ENCODE measurements at places on chromosomes 16 and 17.

GRCh38 chr16:1945559-1946391 is 2.8 kb upstream of the MSRB1 start:
- DNase-seq: no peak

- DNase-seq: peak; percentile 83
Observed at GRCh38 chr17:49230636-49231562, at the start of gene PHOSPHO1. TSS of gene PHOSPHO1 (minus strand) at chr17:49230787. CDS start at chr17:49226691, 4,096 bp downstream.

DNA sequence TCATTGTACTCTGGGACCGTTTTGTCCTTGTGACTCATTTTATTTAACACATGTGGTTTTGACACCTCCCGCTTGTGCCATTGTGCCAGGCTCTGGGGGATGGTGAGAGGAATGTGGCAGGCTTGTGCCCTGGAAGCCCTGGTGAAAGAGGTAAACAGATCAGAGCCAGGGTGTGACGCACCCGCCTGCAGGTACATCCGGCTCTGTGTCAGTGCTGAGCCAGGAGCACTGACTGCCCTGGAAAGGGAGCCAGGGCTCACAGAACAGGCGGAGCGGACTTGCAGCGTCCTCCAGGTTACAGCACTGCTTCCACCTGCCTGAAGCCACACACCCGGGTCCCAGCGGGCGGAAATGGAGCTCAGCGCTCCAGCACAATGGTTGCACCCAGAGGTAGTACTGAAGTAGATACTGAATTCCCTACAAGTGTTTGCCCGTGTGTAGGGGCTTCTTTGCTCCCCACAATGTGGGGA is 30.6 kb downstream of the CDRT15 start:
- DNase-seq: peak; percentile 79

GRCh38 chr17:69525920-69526841 is 111.7 kb downstream of the MAP2K6 start:
- DNase-seq: peak; percentile 45

GRCh38 chr16:30418350-30419181 is 11.2 kb downstream of the ZNF771 start:
- DNase-seq: peak; percentile 36

- no peak for DNase-seq
Observed at GRCh38 chr17:77373299-77374169, 232.8 kb downstream of the SEC14L1 start.

DNA sequence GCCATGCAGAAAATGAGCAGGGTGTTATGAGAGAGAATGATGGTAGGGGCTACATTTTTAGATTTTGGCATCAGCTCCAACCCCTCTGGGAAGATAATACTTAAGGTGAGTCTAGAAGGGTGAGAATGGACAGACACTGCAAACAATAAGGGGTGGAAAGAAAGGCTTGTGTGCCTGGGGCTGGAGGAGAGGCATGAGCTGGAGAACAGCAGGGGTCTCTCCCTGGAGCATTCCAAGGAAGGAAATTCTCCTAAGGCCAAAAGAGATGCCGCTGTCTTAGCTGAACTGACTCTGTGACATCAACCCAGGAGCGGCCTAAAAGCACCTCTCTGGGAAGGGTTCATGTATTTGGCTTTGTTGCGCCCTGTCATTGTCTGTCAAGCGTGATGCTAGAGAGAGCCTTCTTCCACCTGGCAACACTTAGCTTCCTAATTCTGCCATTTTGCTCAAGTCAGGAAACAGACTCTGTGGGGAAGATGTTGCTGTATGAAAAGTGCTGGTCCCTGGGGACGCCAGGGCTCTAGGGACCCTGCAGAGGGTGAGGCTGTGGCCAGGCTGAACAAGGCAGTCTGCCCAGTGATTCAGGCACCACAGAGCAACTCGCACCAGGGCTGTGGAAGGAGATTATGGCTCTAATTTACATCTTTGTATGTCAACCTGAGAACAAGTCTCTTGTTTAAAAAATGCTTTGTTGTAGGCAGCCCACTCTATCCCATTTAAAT is 225.7 kb downstream of the CBLN1 start:
- DNase-seq: no peak

GRCh38 chr17:31537565-31538011 is 146.1 kb downstream of the RAB11FIP4 start:
- no peak for DNase-seq

DNA sequence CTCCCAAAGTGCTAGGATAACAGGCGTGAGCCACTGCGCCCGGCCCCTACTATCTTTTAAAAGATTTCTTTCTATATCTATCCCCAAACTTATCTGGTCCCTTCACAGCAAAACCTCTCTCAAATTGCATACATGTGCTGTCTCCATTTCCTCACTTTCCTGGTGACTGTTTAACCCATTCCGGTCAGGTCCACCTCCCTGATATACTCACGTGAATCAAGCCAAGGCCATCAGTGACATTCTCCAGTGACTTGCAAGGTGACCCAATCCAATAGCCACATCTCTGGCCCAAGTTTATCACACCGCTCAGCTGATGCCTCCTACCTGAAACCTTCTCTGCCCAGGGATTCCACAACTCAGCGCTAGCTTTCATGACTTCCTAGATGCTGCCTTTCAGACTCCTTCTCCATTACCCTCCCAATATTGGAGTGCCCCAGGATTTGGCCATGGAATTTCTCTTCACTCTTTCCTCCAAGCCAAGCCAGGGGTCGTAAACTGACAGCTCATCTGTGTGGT is 1.4 kb upstream of the CTCF start:
- DNase-seq: peak; percentile 24

GRCh38 chr16:28623172-28623711 is 13.4 kb upstream of the SULT1A1 start:
- peak; percentile 80 for DNase-seq

- DNase-seq: no peak
Observed at GRCh38 chr17:38707678-38708351, 2.7 kb downstream of the MLLT6 start.

GRCh38 chr16:68361485-68361884 is 50.7 kb downstream of the PRMT7 start:
- DNase-seq: no peak

DNA sequence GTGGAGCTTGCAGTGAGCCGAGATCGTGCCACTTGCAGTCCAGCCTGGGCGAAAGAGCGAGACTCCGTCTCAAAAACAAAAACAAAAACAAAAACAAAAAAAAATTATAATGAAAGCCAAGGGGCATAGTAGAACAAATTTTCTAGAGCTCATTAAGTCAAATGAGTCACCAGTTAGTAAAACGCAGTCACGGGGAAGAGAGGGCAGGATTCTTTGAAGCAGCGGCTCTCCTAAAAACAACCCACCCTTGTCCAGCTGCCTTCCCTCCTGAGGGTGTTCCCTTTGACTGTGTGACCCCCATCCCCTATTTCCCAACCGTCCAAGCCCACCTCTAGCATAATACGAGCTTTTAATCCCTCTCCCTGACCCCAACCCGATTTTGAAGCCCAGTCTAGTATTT is 44.1 kb upstream of the STH start:
- no peak for DNase-seq

DNA sequence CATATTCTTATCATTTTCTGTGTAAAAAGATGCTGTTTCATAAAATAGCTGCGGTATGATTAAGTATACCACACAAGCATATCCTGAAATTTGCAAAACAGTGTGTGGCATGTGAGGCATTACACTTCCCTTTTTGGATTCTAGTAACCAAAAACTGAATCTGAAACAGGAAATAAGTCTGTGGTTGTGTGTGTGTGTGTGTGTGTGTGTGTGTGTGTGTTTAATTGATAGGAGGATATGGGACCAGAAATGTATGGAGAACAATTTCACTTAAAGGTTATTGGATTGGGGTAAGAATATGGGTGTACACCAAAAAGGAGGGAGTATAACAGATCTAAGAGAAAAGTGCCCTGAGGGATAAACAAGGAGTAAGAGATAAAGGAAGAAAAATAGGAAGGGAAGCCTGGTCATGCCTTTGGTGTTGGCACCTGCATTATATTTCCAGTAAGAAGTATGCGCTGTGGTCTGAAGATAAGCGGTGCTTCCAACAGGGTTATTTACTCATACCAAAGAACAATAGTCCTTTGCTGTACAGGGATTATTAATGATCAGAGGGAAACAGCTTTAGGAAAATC is 4.0 kb downstream of the LYRM1 start:
- no peak for DNase-seq

DNA sequence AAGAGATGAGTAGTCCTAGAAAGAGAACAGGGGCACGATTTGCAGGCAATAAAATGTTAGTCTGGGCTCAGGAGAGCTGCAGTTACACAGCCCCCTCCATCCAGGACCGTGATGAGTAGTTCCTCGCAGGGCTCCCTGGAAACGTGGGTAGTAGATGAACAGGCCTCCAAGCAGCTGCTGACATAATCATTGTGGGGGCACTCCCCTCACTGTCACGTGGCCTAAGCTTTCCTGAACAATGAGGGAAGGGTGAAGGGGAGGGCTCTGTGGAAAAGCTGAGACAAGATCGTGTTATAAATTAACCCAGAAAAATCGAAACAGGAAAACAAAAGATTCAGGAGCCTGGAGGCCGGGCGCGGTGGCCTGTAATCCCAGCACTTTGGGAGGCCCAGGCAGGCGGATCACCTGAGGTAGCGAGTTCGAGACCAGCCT is 1.3 kb upstream of the PER1 start:
- DNase-seq: peak; percentile 90

- no peak for DNase-seq
Observed at GRCh38 chr16:20401475-20402016, 3.0 kb downstream of the PDILT start.

- DNase-seq: no peak
Observed at GRCh38 chr16:4613636-4614570, 785 bp downstream of the UBALD1 start.

DNA sequence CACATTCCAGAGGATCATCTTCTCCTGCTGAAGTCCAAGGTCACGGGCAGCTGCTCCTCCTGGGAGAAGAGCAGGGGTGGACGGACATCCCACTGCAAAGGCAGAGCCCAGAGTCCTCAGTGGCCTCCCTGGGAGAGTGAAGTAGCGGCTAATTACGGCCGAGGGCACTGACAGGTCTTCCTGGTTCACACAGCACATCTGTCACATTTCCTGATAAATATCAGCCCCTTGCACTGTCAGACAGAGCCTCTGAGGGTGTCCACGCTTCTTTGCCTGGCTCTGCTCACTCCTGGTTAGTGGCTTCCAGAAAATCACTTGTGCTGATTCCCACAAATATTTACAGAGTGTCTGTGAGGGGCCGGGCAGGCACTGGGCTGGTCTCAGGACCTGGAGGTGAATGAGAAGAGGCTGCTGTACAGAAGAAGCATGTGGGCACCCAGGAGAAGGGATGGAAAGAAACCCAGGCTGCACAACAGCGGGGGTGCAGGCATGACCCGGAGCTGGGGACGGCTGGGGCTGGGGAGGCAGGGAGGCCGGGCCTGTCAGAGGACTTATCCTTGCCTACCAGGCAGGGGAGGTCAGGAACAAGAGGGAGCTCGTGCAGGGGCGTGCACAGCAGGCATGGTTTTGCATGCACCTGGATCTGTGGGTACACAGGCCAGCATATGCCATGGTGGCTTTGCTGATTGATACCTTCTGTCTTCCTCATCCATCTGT is 258.2 kb upstream of the TNRC6C start:
- DNase-seq: no peak

GRCh38 chr16:11329891-11330290 is 15.4 kb upstream of the RMI2 start:
- no peak for DNase-seq

DNA sequence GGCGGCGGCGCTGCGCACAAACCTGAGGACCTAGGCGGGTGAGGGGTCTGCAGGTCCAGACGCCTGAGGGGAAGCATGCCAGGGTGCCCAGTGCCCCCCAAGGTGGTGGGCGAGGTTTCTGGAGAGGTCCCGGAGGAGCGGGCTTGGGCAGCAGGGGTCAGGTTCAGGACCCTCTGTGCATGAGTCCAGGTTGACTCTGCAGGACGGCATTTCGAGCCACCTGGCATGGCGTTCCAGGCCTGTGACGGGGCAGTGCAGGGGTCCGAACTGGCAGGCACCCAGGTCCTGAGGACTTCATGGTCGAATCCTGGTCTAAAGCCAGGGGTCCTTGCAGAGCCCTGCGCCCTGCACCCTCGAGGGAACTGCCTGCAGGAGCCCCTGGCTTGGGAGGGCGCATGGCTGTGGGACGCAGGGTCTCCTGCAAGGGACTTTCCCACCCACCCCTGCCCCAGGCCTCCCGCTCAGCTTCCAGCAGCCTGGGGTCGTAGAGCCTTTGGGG is 3.5 kb downstream of the SLC16A3 start:
- DNase-seq: no peak

DNA sequence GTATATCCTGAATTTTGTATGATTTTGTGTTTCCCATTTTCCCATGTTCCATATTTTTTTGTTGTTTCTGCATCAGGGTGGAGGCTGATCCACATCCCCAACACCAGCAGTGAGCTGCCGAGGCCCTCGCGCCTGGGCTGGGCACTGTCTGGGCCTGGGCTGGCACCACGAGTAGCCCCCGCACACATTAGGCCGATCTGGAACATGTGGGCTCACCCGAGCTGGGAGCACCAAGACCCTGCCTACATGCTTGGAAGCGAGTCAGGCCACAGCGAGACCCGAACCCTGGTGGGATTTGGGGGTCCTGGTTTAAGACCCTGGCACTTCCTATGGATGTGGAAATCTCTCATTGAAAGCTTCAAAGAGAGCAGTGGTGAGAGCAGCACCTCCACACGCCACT is 8.5 kb downstream of the KCTD5 start:
- no peak for DNase-seq

DNA sequence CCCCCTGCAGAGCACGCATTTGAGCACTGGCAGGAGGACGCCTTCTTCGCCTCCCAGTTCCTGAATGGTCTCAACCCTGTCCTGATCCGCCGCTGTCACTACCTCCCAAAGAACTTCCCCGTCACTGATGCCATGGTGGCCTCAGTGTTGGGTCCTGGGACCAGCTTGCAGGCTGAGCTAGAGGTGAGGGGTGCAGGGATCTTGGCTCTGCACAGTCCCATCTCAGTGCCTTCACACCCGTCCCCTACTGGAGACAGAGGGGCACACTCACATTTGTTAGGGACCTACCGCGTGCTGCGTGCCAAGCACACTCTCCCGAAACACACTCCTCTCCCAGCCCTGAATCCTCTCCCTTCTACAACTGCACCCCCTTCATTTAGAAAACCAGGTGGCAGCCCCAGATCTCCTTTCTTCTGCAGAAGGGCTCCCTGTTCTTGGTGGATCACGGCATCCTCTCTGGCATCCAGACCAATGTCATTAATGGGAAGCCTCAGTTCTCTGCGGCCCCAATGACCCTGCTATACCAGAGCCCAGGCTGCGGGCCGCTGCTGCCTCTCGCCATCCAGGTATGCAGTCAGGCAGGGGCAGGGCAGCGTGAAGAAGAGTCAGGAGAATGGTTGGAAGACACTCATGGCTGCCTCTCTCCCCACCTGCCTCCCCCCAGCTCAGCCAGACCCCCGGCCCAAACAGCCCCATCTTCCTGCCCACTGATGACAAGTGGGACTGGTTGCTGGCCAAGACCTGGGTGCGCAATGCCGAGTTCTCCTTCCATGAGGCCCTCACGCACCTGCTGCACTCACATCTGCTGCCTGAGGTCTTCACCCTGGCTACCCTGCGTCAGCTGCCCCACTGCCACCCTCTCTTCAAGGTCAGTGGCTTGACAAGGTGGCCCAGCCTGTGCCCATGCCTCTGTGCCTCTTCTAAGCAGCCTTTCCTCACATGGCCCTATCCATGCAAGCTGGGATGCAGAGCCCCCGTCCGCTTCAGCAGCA is 6.3 kb downstream of the ALOX15B start:
- no peak for DNase-seq

GRCh38 chr16:17365211-17365541 is 105.6 kb downstream of the XYLT1 start:
- DNase-seq: no peak

GRCh38 chr16:23943604-23944003 is 107.8 kb downstream of the PRKCB start:
- no peak for DNase-seq

Data from colonic mucosa (tissue), 4 donors.